ENCODE measurements at places on chromosomes 2 and 18. TPM values are rescaled to one million over a fixed set of nuclear protein-coding genes. Genes with fewer than 3 reads are reported as not detected.

Gene CAMKMT
- 4.7 TPM for total RNA-seq

Gene ATOH8
- 4.5 TPM for total RNA-seq

Gene POTEI
- not detected for total RNA-seq

Gene RUFY4
- not detected for total RNA-seq

Gene LRP1B
- total RNA-seq, result not detected

Gene OTOS
- total RNA-seq, result not detected

Gene GALR1
- not detected for total RNA-seq

Gene SRD5A2
- total RNA-seq, result 0.04 TPM

Gene CPO
- total RNA-seq, result not detected

Gene DAW1
- total RNA-seq, result 1.7 TPM

Gene PAIP2B
- total RNA-seq, result 0.36 TPM

Gene SIGLEC15
- 0.44 TPM for total RNA-seq

Gene ZDBF2
- 1.1 TPM for total RNA-seq

All from A549 treated with DMSO at 1 μM for 4 hours (cell line).